Mesothelial cell of epicardium (in vitro differentiated cells): ENCODE measurements at places on chromosomes 5 and 9.

- DNase-seq: no peak
These were observed 30.7 kb upstream of the JADE2 start for GRCh38 chr5:134494780-134495179.

DNA sequence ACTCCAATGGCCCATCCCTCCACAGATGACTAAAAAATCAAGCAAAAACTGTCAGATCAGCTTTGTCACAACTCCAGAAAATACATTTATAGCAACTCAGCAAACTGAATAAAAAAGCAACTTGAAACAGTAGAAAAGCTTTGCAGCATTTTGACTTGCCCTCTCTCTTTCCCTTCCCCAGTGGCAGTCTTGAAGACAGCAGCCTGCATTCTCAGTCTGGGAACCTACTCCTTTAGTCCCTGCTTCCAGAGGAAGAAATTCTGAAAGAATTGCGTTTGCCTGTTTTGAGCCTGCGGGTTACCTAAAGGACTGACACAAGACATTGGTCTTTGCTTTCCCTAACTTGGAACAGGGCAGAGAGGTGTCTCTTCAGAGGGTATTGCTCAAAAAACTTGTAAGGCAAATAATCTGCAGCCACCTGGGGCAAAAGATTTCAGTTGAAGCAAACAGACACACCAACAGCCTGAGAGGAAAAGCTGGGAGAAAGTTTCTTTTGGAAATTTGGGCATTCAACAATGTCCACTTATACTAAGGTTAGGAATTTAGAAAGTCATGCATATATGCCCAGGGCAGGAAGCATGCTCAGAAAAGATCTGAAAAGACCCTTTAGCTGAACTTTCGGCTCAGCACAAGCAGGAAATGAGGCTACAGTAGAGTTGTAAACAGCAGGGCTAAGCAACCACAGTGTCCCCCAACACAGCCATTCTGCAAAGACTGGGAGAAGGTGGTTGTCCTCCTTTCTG lies 15.2 kb upstream of the SLC35D2 start:
- no peak for DNase-seq

- no peak for DNase-seq
These were observed 634.4 kb upstream of the WWC1 start for GRCh38 chr5:167657016-167657415.

DNA sequence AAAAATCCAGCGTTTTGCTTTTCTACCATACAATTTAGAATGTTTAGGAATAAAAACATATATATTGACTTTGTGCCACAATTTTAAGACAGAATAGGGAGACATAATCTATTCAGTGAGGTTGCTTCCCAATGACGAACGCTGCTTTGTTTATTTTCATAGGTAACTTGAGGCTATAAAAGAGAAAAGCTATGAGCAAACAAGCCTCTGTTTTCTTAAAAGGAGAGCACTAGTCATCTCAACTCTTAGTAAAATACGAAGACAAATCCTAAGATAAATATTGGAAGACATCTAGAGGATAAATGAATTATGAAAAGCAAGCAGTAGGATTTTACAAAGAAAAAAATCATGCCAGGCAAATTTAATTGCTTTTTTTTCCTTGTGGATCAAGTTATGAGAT lies 363.6 kb downstream of the ANXA1 start:
- no peak for DNase-seq

GRCh38 chr5:153565822-153566221 lies 75.4 kb downstream of the GRIA1 start:
- DNase-seq: no peak

- DNase-seq: no peak
These were observed 6.1 kb upstream of the IER5L start for GRCh38 chr9:129184219-129184524.

DNA sequence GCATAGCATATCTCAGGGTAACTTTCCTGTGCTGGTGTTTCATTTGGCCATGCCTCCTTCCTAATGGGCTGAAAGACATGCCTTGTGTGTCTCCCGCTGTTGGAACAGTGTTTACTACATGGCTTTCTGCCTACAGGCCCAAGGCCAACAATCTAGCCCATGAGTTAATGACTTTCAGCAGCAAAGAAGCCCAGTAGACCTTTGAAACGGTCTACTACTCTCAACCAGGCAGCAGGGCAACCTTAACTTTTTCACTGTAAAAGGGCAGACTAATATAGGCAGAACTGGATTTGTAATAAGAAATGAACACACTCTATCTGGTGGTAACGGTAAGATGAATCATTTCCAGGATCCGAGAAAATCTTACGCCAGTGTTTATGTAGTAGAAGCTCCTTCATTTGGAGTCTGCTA lies 21.0 kb downstream of the C5orf15 start:
- no peak for DNase-seq

DNA sequence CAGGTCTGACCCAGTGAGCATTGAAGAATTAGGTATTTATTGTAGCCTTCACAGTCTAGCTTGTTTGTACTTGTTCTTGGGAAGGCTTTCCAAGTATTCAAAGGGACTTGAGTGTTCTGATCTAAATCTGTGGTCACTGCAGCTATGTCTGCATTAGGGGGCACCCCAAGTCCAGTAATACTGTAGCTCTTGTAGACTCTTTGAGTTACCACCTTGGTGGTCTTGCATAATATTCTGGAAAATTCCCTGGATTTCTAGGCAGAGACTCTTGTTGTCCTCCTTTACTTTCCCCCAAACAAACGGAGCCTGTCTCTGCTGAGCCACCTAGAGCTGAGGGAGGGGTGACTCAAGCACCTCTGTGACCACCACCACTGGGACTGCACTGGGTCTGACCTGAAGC lies 149.5 kb upstream of the DHFR start:
- DNase-seq: no peak

DNA sequence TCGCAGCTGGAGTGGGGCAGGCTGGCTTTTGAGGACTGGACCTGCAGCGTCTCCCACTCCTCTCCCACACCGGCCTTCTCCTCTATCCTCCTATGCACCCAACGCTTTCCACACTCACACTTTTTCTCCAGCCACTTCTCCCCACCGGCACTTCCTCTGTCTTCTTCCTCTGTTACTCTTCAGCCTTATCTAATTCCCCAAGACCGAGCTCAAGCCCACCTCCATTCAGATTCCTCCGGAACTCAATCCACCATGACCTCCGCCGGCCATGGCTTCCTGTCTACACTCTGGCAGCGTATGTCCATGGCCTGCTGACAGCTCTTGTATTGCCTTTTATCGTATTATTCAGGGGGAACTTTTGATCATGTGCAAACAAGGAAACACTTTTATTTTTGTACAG lies 545 bp upstream of the OR2V1 start:
- DNase-seq: no peak

DNA sequence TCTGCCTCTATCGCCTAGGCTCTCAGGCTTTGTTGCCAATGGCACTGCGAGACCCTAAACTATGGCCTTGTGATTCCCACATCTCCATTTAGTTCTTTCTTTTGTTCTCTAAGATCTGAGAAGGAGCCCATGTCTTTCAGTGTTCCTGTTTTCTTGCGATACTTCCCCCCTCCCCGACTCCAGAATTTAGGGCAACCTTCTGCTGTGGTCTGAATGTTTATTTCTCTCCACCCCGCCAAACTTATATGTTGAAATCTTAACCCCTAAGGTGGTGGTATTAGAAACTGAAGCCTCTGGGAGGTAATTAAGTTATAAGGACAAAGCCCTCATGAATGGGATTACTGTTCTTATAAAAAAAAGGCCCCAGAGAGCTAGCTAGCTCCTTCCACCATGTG lies 6.4 kb downstream of the TMC1 start:
- no peak for DNase-seq

DNA sequence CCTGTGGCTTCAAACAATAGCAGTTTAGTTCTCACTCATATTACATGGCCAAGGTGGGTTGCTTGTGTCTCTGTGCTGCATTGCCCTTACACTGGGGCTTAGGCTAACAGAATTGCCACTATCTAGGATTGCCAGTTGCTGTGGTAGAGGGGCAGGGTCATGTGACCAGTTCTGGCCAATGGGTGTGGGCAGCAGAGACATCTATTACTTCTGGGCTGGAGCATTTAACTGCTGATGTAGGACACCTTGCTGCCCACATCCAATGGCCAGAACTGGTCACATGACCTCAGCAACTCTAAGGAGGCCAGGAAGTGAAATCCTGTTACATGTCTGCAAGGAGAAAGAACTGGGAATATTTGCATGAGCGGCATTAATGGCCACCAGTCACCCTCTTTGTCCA lies 199.3 kb downstream of the C9orf152 start:
- DNase-seq: no peak

DNA sequence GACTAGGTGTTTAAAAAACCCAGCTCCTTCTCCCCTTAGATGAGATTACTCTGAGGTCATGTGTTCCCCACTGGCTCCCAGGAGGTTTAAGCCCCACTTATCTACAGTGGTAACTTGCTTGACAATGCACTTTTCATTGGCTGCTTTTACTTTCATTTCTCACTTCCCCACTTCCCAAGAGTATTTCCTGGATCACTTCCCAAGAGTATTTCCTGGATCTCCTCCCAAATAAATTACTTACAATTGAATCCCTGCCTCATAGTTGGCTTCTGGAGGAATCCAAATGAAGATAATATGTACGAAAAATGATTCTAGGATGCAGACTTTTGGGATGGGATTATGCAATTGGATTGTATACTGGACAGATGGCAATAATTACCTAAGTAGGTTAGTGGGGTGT lies 47.1 kb upstream of the CHSY3 start:
- no peak for DNase-seq

GRCh38 chr9:95822583-95823431 lies 52.7 kb upstream of the ERCC6L2 start:
- no peak for DNase-seq

DNA sequence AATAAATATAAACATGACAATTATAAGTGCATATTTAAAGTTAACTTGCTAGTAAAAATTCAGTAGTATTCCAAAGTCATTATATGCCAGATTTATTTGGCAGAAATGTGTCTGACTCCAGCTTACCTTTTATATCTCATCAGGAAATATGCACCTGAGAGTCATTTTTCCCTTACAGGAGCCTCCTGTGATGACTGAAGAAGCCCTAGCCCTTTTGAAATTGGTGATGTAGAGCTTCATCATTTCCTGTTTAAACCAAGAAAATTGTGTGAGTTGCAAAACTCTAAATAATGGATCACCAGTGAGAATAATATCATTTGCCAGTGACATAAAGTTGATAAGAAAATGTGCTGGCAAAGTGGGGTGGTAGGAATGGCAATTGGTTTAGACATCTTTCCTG lies 42.1 kb upstream of the CTNND2 start:
- DNase-seq: no peak

- no peak for DNase-seq
These were observed 163.4 kb downstream of the FER start for GRCh38 chr5:108911055-108911454.

GRCh38 chr9:113785334-113785733 lies 90.8 kb upstream of the ZNF618 start:
- DNase-seq: no peak

GRCh38 chr5:4348423-4348822 lies 752.8 kb downstream of the IRX1 start:
- DNase-seq: no peak

DNA sequence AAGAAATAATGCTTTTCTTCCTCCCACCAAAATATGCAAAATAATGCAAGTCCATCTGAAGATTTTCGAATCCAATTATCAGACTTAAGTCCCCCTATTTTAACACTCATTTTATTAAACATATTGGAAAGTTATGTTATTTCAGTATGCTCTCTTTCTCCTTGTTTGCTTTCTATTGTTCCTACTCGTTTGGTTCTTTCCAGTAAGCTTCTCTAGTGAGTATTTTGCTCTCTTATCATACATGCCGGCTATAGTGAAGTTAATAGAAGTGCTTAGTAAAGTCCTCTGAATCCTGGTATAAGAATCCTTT lies 517 bp downstream of the ALDH1A1 start:
- no peak for DNase-seq

GRCh38 chr9:122180633-122181032 lies 20.9 kb downstream of the MORN5 start:
- no peak for DNase-seq

DNA sequence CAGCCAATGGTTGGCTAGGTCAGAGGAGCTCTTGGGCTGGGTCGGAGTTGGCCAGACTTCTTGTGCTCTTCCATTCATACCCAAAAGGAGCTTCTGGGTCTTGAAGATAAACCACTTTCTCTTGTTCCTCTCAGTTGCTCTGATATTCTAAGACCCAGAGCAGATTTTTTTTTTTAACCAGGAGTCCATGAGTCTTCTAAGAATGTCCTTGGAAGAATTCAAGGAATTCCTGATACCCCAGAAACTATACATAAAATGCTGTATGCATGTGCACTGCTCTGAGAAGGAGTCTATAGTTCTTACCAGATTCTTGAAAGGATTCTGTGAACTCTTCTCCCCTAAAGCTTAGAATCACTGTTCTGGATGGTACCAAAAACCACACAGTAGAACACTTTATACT lies 9.9 kb upstream of the PALM2AKAP2 start:
- no peak for DNase-seq

GRCh38 chr5:115413651-115414050 lies 117.2 kb upstream of the CCDC112 start:
- no peak for DNase-seq

GRCh38 chr9:16386007-16386826 lies 484.3 kb downstream of the BNC2 start:
- DNase-seq: no peak

- DNase-seq: no peak
These were observed 131.6 kb upstream of the TRPM3 start for GRCh38 chr9:71253011-71253410.

- no peak for DNase-seq
These were observed 1414.3 kb upstream of the ACO1 start for GRCh38 chr9:30970186-30970585.

GRCh38 chr5:13985731-13986418 lies 41.4 kb upstream of the DNAH5 start:
- DNase-seq: no peak

GRCh38 chr5:155554500-155554899 lies 540.9 kb downstream of the KIF4B start:
- no peak for DNase-seq

DNA sequence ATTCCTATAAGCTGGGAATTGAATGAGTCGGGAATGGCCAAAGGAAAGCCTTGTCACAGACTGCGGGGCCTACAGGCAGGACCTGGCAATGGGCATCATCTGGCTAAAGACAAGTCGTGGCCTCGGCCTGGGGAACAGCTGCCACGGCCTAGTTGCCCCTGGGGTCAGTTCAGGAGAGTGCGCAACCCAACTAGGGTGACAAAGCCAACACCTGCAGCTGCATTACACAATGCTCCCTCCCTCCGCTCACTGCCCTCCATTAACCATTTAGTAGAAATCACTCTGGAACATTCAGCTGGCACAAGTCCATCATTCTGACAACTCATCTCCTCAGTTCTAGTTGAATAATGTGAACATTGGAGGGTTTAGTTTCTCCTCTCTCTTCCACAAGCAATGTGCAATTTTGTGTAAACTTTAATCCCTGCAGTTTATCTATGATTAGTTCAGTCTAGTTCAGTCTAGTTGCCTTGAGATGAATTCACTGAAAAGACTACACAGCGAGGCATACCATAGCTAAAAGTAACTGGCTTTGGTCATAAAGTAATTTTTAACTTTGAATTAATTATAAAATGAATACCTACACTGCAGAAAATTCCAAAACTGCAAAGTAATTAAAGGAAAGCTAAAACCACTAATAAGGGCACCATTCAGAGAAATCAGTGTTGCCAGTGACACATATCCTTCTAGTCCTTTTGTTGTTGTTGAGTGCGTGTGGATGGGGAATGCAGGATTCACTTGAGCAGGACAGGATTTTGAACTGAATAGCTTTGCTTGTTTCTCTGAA lies 5.1 kb downstream of the GLDC start:
- DNase-seq: no peak

GRCh38 chr9:130973686-130974281 lies 34.7 kb upstream of the FIBCD1 start:
- DNase-seq: no peak

- DNase-seq: no peak
These were observed 10.2 kb downstream of the SPATA9 start for GRCh38 chr5:95672641-95673040.

GRCh38 chr9:75651709-75652108 lies 238.8 kb upstream of the PCSK5 start:
- DNase-seq: no peak
